ENCODE measurements at places on chromosomes 7 and 10.

GRCh38 chr7:81165070-81165469, 246.2 kb upstream of the SEMA3C start:
- no peak for DNase-seq

GRCh38 chr7:47806701-47807103, 141.6 kb downstream of the PKD1L1 start:
- DNase-seq, result no peak

- DNase-seq, result no peak
Observed at GRCh38 chr10:47440207-47440606, 43.7 kb downstream of the ANXA8 start.

DNA sequence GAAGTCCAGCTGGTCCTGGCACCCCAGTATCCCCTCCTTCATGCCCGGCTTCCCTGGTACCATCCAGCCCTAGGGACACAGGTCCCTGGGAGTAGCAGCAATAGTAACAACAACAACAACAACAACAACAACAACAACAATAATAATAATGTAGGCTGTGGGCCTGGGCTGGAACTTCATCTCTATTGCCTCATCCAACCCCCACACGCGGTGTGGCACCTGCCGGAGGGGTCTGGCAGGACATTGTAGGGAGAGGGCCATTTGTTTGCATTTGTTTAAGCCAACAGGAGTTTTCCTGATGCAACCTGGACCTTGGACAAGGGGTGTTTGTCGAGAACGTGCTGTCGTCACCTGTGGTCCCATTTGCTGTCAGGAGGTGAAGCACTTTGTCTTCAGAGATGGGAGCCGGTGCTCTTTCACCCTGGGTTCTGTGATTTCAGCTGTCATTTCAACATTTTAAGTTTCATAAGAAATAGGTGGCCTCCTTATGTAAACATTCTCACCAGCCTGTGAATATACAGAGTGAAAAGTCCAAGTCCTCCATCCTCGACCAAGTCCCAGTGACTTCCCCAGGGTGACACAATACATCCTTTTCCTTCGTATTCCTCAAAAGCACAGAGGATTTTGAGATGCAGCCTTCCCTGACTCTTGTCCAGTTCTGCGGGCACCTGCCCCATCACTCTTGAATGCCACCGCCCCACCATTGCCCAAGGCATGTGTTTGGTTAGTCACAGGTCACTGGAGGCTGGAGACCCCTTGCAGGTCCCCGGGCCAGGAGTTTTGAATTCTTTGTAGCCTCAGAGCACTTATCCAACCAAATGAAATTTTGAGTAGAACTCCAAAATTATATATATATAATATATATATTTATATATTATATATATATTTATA, 9.2 kb downstream of the LHPP start:
- DNase-seq, result no peak

- DNase-seq, result peak; percentile 76
Observed at GRCh38 chr10:75982611-75983369, 551.4 kb downstream of the LRMDA start.

- no peak for DNase-seq
Observed at GRCh38 chr7:144133307-144133706, 10.3 kb downstream of the OR2A14 start.

- DNase-seq, result peak; percentile 25
Observed at GRCh38 chr7:43113622-43114457, 1.4 kb downstream of the HECW1 start.

- peak; percentile 49 for DNase-seq
Observed at GRCh38 chr7:5595545-5596045, 172.0 kb upstream of the TNRC18 start.

DNA sequence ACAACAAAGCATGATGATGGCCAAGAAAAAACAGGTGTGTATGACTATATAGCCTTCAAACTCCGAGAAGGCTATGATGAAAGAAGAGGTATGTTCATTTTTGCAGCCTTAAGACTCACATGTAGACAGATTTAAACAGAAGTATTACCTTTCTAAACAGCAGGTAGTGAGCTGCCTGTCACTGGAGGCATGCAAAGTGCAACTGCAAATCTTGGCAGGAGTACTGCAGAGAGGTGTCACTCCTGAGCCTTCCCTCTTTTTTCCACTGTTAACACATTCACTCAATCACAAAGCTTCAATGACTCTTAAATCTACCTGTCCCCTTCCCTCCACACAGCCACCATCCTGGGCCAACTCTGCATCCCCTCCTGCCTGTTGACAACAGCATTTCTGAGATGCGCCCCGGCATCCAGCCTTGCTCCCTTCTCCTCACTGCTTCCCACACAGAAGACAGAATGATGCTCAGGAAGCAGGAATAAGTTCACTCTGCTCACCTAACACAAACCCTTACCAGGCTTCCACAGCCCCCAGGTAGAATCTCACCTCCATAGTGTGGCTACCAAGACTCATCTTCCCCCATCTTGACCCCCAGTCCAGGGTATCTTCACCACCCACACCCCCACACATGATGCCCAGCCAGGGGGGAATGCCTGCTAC, 161.9 kb upstream of the ZMIZ1 start:
- no peak for DNase-seq

GRCh38 chr7:55546814-55547213, 25.5 kb downstream of the VOPP1 start:
- DNase-seq, result peak; percentile 81

- DNase-seq, result no peak
Observed at GRCh38 chr10:124894569-124895215, 47.2 kb upstream of the ZRANB1 start.

GRCh38 chr7:137983323-137984008, 18.4 kb downstream of the CREB3L2 start:
- DNase-seq, result no peak
